ENCODE measurements at places on chromosomes 11 and 22.

GRCh38 chr22:29394931-29395581 is 6.7 kb upstream of the AP1B1 start:
- H3K4me3 ChIP-seq, result no peak overlapping the region
- H3K36me3 ChIP-seq, result no peaks in the 10 kb centered on the region
- H3K4me1 ChIP-seq, result peaks cover 3% of the 10 kb centered on the region
- H3K27ac ChIP-seq, result no peak overlapping the region

GRCh38 chr11:70788248-70789022 is 390.1 kb downstream of the CTTN start:
- no peak overlapping the region for H3K27ac ChIP-seq
- H3K4me1 ChIP-seq, result no peaks in the 10 kb centered on the region
- DNase-seq, result no peak
- no peak overlapping the region for H3K4me3 ChIP-seq
- H3K36me3 ChIP-seq, result no peaks in the 10 kb centered on the region
- no peaks in the 10 kb centered on the region for H3K27me3 ChIP-seq

DNA sequence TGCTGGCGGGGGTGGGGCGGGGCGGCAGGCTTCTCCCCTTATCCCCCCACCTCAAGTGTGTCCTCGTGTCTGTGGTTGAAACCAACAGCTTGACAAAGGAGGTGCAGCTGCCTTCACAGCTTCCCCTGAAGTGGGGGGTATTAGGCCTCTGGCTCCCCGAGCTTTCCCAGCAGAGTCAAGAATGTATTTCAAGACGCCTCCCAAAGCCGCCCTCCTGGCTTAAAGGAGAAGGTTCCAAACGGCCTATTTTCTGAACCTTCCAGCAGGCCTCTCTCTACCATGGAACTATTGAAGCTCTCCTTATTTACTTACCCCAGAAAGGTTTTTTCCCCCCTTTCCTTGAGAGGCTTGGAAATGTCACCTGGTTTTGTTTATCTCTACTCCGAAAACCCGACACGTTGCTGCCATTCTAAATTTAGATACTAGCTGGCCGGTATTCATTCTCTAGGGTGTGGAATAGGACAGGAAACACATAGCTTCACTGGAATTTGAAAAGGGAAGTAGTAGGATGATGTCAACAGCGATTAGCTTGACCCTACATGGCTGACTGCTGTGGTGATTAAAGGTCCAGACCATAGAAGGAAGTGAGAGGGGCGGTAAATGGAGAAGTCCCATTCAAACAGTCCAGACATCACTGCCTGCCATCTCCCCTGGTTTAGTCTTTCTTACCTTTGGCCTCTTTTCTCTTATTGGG is 671 bp upstream of the PICALM start:
- peak overlapping the region; percentile 81 for H3K27ac ChIP-seq
- no peaks in the 10 kb centered on the region for H3K27me3 ChIP-seq
- DNase-seq, result no peak
- H3K36me3 ChIP-seq, result no peaks in the 10 kb centered on the region
- H3K4me3 ChIP-seq, result peak overlapping the region; percentile 34
- peaks cover 26% of the 10 kb centered on the region for H3K4me1 ChIP-seq

DNA sequence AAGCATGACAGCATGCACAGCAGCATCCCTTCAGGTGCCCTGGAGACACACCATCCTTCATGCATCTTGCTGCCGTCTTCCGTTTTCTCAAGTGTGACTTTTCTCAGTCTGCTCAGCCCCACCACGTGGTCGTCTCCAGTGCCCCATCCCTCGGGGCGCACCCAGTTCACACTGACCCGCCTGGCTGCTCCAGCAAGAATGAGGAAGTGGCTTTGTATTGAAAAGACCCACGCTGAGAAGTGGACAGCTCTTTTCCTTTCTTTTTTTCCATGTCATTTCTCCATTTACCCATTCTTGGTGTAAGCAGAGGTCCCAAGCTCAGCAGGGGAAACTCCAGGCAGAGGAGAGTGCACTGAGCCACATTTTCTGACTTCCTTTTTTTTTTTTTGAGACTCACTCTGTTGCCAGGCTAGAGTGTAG is 14.5 kb downstream of the SERPINH1 start:
- DNase-seq, result no peak
- H3K4me3 ChIP-seq, result no peak overlapping the region
- H3K27ac ChIP-seq, result no peak overlapping the region
- peaks cover 8% of the 10 kb centered on the region for H3K36me3 ChIP-seq
- no peaks in the 10 kb centered on the region for H3K4me1 ChIP-seq

DNA sequence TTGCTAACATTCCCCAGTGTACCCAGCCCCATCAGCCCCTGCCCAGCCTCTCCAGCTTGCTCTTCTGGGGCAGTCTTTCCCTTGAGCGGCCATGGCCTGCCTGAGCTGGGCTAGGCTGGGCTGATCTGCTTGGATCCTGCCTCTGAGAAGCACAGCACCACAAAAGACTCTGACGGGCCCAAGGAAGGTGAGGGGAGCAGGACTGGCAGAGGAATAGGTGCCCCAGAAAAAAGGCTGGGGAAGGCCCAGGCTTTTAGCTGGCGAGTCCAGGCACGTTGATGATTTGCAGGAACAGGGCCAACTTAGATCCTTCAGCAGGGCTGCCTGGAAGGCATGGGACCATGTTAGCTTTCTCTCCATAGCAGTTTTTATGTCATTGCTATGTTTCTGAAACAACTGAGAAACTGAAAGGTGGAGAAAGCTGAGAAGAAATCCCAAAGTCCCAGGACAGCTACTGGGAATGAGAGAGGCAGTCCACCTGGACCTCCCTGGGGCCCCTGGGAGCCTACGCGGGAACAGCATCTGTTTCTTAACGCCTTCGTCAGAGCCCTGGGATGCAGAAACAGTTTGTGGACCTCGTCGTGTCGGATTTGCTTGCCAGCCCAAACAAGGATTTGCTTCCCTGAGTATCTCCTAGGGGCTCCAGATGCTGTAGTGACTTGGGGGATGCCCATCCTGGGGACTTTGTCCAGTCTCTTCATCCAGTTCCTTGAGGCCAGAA is 24.4 kb upstream of the FXYD6 start:
- no peaks in the 10 kb centered on the region for H3K36me3 ChIP-seq
- no peak overlapping the region for H3K4me3 ChIP-seq
- no peak for DNase-seq
- H3K27ac ChIP-seq, result no peak overlapping the region
- no peaks in the 10 kb centered on the region for H3K27me3 ChIP-seq

DNA sequence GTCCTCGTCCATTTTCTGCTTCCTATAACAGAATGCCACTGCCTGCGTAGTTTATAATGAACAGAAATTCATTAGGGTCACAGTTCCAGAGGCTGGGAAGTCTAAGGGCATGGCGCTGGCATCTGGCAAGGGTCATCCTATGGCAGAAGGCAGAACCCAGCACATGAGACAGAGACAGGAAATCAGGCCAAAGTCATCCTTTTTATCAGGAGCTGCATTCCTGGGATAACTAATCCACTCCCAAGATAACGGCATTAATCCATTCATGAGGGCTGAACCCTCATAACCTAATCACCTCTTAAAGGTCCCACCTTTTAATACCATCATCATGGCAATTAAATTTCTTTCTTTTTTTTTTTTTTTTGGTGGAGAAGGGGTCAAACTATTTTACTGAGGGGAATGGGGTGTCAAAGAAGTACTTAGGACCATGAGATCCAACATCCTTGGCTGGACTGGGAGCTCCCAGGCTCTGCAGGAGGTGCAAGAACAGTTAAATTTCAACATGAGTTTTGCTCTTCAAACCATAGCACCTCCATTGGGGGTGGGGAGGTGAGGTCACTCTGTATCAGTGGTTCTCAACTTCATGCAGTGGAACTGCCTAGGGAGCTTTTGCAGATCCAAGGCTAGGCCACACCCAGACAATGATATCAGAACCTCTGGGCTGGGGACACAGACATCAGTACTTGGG is 4.4 kb downstream of the TMEM109 start:
- H3K36me3 ChIP-seq, result peaks cover 41% of the 10 kb centered on the region
- peaks cover 24% of the 10 kb centered on the region for H3K4me1 ChIP-seq
- no peak for DNase-seq
- H3K4me3 ChIP-seq, result no peak overlapping the region
- no peak overlapping the region for H3K27ac ChIP-seq

GRCh38 chr11:45163956-45164575 is 17.6 kb downstream of the PRDM11 start:
- no peaks in the 10 kb centered on the region for H3K27me3 ChIP-seq
- DNase-seq, result no peak
- no peak overlapping the region for H3K4me3 ChIP-seq
- H3K27ac ChIP-seq, result no peak overlapping the region
- H3K36me3 ChIP-seq, result no peaks in the 10 kb centered on the region
- H3K4me1 ChIP-seq, result no peaks in the 10 kb centered on the region

DNA sequence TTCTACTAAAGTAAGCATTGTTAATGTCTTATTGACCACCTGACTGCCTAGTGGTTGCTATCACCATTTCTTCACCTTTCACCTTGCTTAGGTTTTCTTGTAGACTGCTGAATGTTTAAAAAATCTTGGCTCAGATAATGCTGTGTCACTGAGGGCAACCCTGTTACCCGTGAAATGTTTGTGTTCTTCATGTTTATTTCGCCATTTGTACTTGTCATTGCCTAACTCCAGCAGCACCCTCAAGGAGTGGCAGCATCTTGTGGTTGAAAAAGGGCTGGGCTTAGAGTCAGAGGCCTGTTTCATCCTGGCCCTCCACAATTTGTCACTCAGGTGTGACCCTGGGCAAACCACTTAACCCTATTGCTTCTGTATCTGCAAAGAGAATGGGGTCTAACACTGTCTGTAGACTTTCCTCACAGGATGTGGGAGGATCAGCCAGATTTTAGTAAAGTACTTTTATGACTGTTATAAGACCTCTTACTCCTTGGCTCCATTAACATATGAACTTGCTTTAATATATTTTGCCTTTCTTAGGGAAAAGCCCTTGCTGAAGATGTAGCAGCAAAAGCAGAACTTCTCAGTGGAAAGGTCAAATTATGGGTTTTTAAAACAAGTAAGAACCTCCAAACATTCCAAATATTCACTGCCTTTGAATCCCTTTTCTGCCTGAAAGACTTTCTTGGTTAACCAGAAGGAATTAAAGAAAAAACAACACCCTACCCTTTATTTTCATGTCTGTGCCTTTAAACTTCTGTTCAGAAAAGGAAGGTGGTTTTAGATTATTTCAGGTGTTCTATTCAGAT is 154.5 kb upstream of the C11orf87 start:
- H3K27me3 ChIP-seq, result no peaks in the 10 kb centered on the region
- no peaks in the 10 kb centered on the region for H3K4me1 ChIP-seq
- DNase-seq, result no peak
- no peak overlapping the region for H3K4me3 ChIP-seq

GRCh38 chr22:17781319-17782031 is 7.2 kb upstream of the BID start:
- H3K27ac ChIP-seq, result peak overlapping the region; percentile 39
- no peaks in the 10 kb centered on the region for H3K27me3 ChIP-seq
- no peaks in the 10 kb centered on the region for H3K36me3 ChIP-seq

DNA sequence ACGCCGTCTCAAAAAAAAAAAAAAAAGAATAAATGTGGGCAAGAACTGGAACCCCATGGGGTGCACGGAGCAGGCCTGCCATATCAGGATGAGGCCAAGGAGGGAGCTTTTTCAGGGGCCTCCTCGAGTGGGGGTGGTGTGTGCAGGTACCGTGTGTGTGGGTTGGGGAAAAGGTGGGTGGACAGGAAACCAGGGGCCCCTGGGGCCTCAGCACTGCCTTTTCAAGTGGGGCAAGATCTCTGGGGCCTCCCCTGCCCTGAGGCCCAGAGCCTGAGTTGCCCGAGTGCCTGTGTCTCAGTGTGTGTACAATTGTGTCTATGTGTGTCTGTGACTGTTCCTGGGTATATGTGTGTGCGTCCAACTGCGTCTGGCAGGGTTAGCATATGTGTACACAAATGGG is 23.8 kb downstream of the TEF start:
- peaks cover 12% of the 10 kb centered on the region for H3K4me1 ChIP-seq
- no peaks in the 10 kb centered on the region for H3K27me3 ChIP-seq
- H3K36me3 ChIP-seq, result no peaks in the 10 kb centered on the region
- DNase-seq, result no peak
- H3K4me3 ChIP-seq, result no peak overlapping the region

- DNase-seq, result no peak
- H3K4me3 ChIP-seq, result no peak overlapping the region
- H3K27ac ChIP-seq, result no peak overlapping the region
- no peaks in the 10 kb centered on the region for H3K27me3 ChIP-seq
Observed at GRCh38 chr11:2912498-2912897, 16.7 kb downstream of the PHLDA2 start.

DNA sequence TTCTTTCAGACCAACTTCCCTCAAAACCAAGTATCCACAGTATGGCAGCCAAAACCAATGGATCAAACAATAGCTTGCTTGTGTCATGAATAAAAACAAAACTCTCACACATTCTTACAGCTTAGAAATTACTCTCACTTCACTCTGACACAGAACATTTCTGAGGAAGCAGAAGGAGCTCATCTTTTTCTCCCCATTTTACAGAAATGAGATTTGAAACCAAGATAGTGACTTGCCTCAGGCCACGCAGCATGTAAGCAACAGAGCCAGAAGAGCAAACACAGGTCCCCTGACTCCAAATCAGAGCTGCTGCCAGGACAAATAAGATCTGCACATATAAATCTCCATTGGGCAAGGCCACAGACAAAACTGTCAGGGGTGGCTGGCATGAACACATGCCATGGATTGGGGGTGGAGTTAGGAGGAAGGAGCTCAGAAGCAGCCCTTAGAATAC is 64.8 kb downstream of the RAB30 start:
- H3K27ac ChIP-seq, result no peak overlapping the region
- H3K4me1 ChIP-seq, result peaks cover 14% of the 10 kb centered on the region
- DNase-seq, result no peak
- H3K27me3 ChIP-seq, result no peaks in the 10 kb centered on the region

- H3K4me3 ChIP-seq, result no peak overlapping the region
- peaks cover 9% of the 10 kb centered on the region for H3K4me1 ChIP-seq
- H3K27me3 ChIP-seq, result no peaks in the 10 kb centered on the region
- H3K36me3 ChIP-seq, result no peaks in the 10 kb centered on the region
- H3K27ac ChIP-seq, result no peak overlapping the region
- no peak for DNase-seq
Observed at GRCh38 chr22:49995361-49996118, 17.0 kb downstream of the IL17REL start.

DNA sequence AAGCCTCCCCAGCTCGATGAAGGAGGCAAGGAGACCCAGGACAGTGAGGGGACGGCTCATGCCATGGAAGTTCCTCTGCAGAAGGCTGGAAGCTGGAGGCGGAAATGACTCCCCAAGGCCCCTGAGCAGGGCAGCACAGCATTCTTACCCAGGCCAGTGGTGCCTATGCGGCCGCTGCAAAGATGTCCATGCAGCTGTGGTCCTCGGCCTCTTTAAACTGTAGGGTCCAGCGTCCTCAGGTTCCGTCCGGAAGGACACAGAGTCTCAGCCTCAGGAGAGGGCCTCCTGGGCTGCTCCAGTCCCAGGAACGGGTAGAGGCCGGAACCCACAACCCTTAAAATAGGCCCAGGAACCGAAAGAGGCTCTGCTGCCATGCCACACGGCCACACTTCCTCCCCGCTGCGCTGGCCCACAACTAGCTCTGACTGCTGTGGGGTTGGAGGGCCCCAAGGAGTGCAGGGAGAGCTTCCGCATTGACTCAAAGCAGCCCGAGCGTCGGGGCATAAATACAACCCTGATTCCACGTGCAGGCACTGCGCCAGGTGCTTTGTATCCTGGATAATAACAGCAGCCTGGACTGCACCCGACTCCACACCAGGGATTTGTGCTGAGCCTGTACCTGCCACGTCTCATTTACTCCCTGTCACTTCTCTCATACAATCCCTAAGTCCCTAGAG is 5.5 kb downstream of the KIAA0930 start:
- H3K27me3 ChIP-seq, result no peaks in the 10 kb centered on the region
- peak; percentile 6 for DNase-seq
- no peaks in the 10 kb centered on the region for H3K36me3 ChIP-seq
- no peak overlapping the region for H3K4me3 ChIP-seq
- H3K4me1 ChIP-seq, result peaks cover 14% of the 10 kb centered on the region

All from CD4-positive, alpha-beta memory T cell (primary cell).